ENCODE measurements at places on chromosomes 7 and 10. TPM values are rescaled to one million over a fixed set of nuclear protein-coding genes. Genes with fewer than 3 reads are reported as not detected.

DNA sequence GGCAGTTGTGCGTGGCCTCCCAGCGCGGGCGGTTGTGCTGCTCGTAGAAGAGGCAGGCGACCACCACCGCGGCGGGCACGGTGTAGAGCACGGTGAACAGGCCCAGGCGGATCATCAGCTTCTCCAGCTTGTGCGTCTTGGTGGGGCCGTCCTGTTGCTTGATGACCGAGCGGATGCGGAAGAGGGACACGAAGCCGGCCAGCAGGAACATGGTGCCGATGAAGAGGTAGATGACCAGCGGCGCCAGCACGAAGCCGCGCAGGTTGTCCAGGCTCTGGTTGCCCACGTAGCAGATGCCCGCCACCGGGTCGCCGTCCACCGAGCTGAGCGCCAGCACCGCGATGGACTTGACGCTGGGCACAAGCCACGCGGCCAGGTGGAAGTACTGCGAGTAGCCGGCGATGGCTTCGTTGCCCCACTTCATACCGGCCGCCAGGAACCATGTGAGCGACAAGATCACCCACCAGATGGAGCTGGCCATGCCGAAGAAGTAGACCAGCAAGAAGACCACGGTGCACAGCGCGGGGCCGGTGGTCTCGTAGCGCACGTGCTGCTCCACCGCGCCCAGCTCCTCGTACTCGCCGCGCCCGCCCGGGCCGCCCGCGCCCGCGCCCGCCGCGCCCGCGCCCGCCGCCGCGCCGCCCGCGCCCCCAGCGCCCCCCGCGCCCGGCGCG lies 2.2 kb downstream of the FZD8 start:
- DNase-seq: no peak
- no peak overlapping the region for H3K27ac ChIP-seq
- H3K4me1 ChIP-seq: peaks cover 10% of the 10 kb centered on the region
- peak overlapping the region; percentile 86 for H3K4me3 ChIP-seq
- H3K27me3 ChIP-seq: peaks cover 49% of the 10 kb centered on the region

- no peak for DNase-seq
- no peaks in the 10 kb centered on the region for H3K27me3 ChIP-seq
- H3K4me1 ChIP-seq: peaks cover 49% of the 10 kb centered on the region
- peaks cover 13% of the 10 kb centered on the region for H3K36me3 ChIP-seq
Observed at GRCh38 chr7:150610233-150610632, 22.0 kb downstream of the GIMAP6 start.

- no peaks in the 10 kb centered on the region for H3K36me3 ChIP-seq
- H3K4me1 ChIP-seq: peaks cover 49% of the 10 kb centered on the region
- H3K4me3 ChIP-seq: peak overlapping the region; percentile 84
- peak; percentile 45 for DNase-seq
- H3K27ac ChIP-seq: no peak overlapping the region
Observed at GRCh38 chr7:27149842-27150567, 2.4 kb downstream of the HOXA3 start.

- H3K4me1 ChIP-seq: peaks cover 71% of the 10 kb centered on the region
- peak; percentile 86 for DNase-seq
- peak overlapping the region; percentile 85 for H3K4me3 ChIP-seq
- H3K27ac ChIP-seq: peak overlapping the region; percentile 99
- H3K27me3 ChIP-seq: no peaks in the 10 kb centered on the region
Observed at GRCh38 chr7:44637788-44638594, 31.6 kb downstream of the OGDH start.

DNA sequence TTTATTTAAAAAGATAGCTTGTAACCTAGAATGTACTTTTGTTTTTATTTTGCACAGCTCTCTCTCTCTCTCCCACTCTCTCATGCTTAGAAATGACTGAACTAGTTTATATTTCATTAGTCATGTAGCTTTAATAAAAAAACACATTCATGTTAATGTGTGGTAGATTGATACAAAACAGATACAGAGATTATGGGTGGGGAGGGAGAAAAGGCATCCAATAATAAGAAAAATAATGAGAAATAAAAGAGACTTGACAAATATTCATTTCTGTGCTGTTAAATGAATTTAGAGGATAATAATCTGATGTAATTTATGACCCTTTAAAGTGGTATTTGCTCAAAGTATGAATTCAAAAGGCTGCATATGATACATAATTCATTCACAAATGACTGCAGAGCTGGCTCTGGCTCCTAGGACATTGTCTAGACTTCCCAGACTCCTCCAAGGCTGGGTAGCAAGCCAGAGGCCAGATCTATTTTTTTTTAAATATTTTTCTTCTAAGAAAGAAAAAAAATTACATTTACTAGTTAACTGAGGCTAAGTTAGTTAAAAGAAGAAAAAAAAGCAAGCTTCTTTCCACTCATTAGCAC lies 105.7 kb upstream of the DNAJB12 start:
- no peaks in the 10 kb centered on the region for H3K4me1 ChIP-seq
- no peaks in the 10 kb centered on the region for H3K36me3 ChIP-seq
- no peaks in the 10 kb centered on the region for H3K27me3 ChIP-seq
- no peak overlapping the region for H3K27ac ChIP-seq
- no peak for DNase-seq

GRCh38 chr7:13874783-13875182 lies 114.7 kb downstream of the ETV1 start:
- H3K36me3 ChIP-seq: no peaks in the 10 kb centered on the region
- peaks cover 8% of the 10 kb centered on the region for H3K27me3 ChIP-seq
- H3K4me1 ChIP-seq: peaks cover 12% of the 10 kb centered on the region

GRCh38 chr7:51114501-51114900 lies 202.1 kb downstream of the COBL start:
- H3K4me1 ChIP-seq: no peaks in the 10 kb centered on the region
- H3K27me3 ChIP-seq: no peaks in the 10 kb centered on the region
- DNase-seq: no peak
- no peak overlapping the region for H3K27ac ChIP-seq
- H3K36me3 ChIP-seq: no peaks in the 10 kb centered on the region
- H3K4me3 ChIP-seq: no peak overlapping the region

DNA sequence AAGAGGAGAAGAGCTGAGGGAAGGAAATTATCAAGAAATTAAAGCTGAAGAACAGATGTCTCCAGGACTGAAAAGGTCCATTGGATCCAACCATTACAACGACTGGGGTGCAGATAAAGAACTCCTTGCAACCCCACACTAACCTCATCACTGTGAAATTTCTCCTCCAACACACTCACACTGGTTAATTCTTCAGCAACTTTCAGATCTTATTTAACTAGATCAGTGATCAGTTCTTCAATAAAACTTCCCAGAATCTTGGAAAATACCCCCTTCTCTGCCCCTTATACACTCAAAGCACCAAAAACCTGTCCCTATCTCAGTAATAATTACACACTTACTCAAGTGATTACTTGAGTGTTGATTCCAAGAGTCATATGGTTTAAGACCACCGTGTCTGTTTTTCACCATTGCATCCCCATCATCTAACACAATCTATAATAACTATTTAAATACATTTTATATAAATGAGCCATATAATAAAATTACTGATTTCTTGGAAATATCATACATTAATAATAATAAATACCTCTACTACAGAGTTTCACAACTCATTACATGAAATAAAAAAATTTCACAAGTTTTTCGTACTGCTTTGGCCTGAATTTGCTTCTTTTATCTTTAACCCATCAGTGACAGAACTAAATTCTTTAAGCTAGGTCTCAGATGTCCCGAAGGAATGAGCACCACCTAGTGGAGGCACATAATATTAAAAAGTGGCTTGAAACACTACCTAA lies 123.7 kb downstream of the MPP7 start:
- H3K27ac ChIP-seq: peak overlapping the region; percentile 95
- DNase-seq: peak; percentile 65
- peak overlapping the region; percentile 84 for H3K4me3 ChIP-seq
- H3K4me1 ChIP-seq: peaks cover 23% of the 10 kb centered on the region
- no peaks in the 10 kb centered on the region for H3K36me3 ChIP-seq

DNA sequence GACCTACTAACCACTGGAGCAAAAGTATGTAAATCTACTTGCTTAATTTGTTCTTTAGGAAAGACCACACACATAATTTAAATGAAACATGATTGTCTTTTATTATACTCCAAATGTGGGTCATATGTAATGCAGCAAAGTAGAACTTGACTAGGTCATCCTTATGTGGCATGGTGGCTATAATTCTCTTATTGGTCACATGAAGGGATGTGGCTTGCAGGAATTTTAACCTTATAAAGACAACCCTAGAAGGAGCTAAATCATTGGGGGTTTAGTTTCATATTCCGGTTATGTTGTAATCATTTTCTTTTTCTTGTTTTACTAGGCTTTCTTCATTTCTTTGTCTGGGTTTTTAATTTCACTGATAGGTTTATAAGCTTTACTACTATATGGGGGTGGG lies 93.9 kb downstream of the SEPTIN7 start:
- no peak for DNase-seq
- H3K4me1 ChIP-seq: peaks cover 34% of the 10 kb centered on the region
- no peaks in the 10 kb centered on the region for H3K27me3 ChIP-seq
- H3K27ac ChIP-seq: peak overlapping the region; percentile 56
- H3K4me3 ChIP-seq: no peak overlapping the region

GRCh38 chr10:132097609-132098377 lies 32.0 kb downstream of the JAKMIP3 start:
- H3K27me3 ChIP-seq: peaks cover 8% of the 10 kb centered on the region
- peaks cover 15% of the 10 kb centered on the region for H3K4me1 ChIP-seq
- no peak overlapping the region for H3K27ac ChIP-seq
- H3K36me3 ChIP-seq: no peaks in the 10 kb centered on the region
- H3K4me3 ChIP-seq: no peak overlapping the region

GRCh38 chr7:50210706-50211115 lies 93.8 kb upstream of the IKZF1 start:
- H3K4me3 ChIP-seq: peak overlapping the region; percentile 30
- H3K36me3 ChIP-seq: no peaks in the 10 kb centered on the region
- H3K4me1 ChIP-seq: peaks cover 73% of the 10 kb centered on the region
- H3K27ac ChIP-seq: peak overlapping the region; percentile 20
- DNase-seq: no peak

DNA sequence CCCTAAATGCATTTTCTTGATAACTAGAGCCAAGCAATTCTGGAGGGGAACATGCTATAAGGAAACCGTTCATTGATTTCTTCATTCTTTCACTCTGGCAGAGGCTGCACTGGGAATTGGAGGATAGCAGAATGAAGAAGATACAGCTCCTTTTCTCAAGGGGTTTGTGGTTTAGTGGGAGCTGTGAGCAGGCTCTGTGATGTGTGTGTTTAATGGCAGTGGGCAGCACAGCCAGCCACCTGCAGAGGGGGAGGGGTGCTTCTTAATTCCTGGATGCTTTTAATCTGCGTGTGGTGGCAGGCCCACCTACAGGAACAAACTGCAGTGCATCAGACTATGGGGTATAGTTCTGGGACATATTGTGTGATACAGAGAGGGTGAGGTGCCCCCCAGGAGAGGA lies 31.9 kb downstream of the RPS24 start:
- H3K36me3 ChIP-seq: no peaks in the 10 kb centered on the region
- peak overlapping the region; percentile 35 for H3K27ac ChIP-seq
- H3K4me1 ChIP-seq: peaks cover 24% of the 10 kb centered on the region
- H3K4me3 ChIP-seq: no peak overlapping the region

DNA sequence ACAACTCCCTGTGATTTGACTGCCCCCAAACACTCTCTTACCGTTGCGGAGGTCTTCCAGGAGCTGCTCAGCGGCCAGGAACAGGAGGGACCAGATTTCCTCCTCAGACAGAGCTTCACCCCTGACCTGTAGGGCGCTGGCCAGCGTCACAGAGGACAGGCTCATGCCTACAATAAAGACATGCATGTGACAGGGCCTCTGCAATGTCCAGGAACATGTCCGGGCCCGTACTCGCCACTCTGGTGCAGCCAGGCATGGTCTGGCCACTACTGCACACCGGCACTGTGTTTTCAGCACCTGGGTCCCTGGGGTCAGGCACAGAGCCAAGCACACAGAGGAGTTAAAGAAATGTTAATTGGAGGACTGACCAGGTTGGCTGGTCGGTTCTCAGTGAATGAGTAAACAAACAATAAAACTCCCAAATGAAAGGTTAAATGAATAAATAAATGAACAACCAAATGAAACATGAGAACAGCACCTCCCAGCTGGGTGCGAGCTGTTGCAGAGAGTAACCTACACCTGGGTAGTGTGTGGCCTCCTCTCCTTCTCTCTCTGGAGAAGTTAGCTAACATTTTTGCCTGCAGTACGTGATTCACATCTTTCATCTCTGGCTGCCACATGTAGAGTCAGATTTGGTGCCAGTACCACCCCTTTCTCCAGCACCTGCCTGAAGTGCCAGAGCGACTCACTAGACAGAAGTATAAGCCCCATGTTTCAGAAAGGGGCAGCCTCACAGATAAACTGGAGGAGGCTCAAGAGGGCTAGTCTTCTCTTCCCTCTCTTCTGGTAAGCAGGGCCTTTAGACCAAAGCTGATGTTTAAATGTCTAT lies 22.8 kb downstream of the FRMPD2 start:
- H3K4me3 ChIP-seq: no peak overlapping the region
- no peaks in the 10 kb centered on the region for H3K36me3 ChIP-seq
- H3K27ac ChIP-seq: no peak overlapping the region
- peaks cover 7% of the 10 kb centered on the region for H3K27me3 ChIP-seq

DNA sequence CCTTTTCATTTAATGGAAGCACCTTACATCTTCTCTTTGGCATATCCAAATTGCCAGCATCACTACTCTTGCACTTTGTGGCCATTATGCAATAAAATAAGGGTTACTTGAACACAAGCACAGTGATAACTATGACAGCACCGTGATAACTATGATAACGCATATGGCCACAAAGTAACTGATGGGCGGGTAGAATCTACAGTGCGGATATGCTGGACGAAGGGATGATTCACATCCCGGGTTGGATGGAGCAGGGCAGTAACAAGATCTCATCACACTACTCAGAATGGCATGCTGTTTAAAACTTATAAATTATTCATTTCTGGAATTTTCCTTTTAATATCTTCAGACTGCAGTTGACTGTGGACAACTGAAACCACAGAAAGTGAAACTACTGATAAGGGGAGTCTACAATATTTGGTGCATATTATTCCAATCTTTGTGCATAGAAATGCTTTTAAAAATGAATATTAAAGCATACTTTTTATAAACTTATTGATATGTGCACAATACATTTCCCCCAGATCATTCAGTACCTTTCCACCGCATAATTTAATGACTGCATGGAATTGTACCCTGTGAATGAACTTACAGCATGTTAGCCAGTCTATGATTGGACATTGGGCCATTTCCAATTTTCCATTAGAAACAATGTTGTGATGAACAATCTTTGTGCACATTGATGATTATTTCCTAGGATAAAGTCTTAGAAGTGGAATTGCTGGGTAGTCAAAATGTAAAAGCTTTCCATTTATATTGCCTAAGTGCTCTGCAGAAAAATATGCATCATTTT lies 136.4 kb downstream of the WNT2 start:
- no peaks in the 10 kb centered on the region for H3K27me3 ChIP-seq
- peaks cover 4% of the 10 kb centered on the region for H3K36me3 ChIP-seq
- no peak overlapping the region for H3K4me3 ChIP-seq
- no peak for DNase-seq

GRCh38 chr10:113532724-113533123 lies 20.1 kb upstream of the HABP2 start:
- no peak overlapping the region for H3K27ac ChIP-seq
- peaks cover 13% of the 10 kb centered on the region for H3K27me3 ChIP-seq
- H3K4me1 ChIP-seq: no peaks in the 10 kb centered on the region
- no peak overlapping the region for H3K4me3 ChIP-seq
- DNase-seq: no peak

- H3K36me3 ChIP-seq: no peaks in the 10 kb centered on the region
- no peak for DNase-seq
- H3K27ac ChIP-seq: no peak overlapping the region
- no peak overlapping the region for H3K4me3 ChIP-seq
- H3K4me1 ChIP-seq: no peaks in the 10 kb centered on the region
- peaks cover 27% of the 10 kb centered on the region for H3K27me3 ChIP-seq
Observed at GRCh38 chr10:96272316-96273280, 1.2 kb upstream of the BLNK start.

Gene TRIM73
- 2.1 TPM for total RNA-seq

Gene CFTR
- total RNA-seq: not detected

Gene ETV1
- 1.8 TPM for total RNA-seq

Gene DTX2
- 34.3 TPM for total RNA-seq

Gene HABP2
- total RNA-seq: not detected

Gene DIP2C
- total RNA-seq: 0.57 TPM

Data from natural killer cell treated with Interleukin-12 subunit alpha and Interleukin-12 subunit beta and Interleukin-15 and Interleukin-18, amount 100 ng/mL, for 72 hours (primary cell).